ENCODE measurements at places on chromosomes 1 and 21. TPM values are rescaled to one million over a fixed set of nuclear protein-coding genes. Genes with fewer than 3 reads are reported as not detected.

DNA sequence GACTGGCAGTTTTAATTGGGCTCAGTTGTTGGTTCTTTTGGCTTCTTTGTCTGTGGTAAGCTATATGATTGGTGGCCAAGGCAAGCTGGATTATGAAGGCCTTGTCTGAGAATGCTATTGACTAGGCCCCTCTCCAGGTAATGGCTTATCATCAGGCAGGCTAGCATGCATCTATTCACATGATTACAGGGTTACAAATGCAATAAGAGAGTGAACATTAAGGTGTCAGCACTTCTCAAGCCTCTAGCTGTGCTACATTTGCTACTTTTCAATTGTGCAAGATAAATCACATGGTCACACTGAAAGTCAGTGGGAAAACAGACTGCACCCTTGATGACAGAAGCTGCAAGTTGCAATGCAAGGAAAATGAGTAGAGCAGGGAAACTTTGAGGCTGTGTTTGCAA, 550.9 kb upstream of the TMPRSS15 start:
- DNase-seq, result no peak

Gene SELP
- polyA plus RNA-seq, result 7.5 TPM

DNA sequence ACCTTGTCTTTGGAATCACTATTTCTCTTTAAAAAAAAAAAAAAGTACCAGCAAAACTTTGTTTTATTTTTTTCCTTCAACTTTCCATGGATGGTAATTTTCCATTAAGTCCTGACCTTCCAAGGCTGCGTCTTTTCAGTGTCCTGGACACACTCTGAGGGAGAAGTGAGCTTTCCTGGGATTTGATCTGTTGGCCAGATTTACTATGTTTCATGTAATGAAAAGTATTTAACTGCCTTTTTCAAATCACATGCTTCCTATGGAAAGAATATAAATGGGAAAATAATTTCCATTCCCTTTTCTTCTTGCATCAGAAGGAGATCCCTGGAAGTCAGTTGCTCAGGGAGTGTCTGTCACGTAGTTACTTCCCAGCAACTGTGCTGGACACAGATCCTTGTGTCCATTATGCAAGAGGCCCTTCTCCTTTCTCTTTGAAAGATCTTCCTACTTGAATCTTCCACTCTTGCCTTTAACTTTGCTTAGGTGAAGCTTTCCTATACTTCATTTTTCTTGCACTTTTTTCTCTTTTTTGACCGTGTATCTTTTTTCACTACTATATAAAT, 59.3 kb downstream of the CENPF start:
- no peak for DNase-seq

Gene CACHD1
- 7.5 TPM for polyA plus RNA-seq

DNA sequence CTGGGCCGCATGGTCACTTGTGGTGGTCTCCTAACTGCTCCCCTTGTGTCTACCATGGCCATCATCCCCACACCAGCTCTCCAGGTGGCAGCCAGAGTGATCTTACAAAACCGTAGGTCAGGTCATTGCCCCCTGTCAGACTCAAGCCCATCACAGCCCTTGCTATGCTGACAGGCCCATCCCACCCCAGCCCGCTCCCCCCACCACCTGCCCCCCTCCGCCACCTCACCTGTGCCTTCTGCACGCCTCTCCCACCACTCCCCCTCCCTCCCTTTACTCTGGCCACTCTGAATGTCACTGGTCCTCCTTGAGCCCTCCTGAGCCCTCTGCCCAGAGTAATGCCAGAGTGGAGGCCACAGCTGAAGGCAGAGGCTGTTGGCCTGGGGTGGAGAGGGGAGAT, 28.5 kb downstream of the TEX35 start:
- DNase-seq, result no peak

Gene LCE1F
- not detected for polyA plus RNA-seq

Gene SLC19A1
- polyA plus RNA-seq, result 7.5 TPM

Gene GNG12
- polyA plus RNA-seq, result 79.4 TPM

GRCh38 chr1:102967786-102968185, 140.5 kb downstream of the COL11A1 start:
- no peak for DNase-seq

Gene CA14
- 1.9 TPM for polyA plus RNA-seq

Gene PALMD
- 19.0 TPM for polyA plus RNA-seq

- no peak for DNase-seq
These were observed 16.7 kb downstream of the MACF1 start for GRCh38 chr1:39220891-39221870.

DNA sequence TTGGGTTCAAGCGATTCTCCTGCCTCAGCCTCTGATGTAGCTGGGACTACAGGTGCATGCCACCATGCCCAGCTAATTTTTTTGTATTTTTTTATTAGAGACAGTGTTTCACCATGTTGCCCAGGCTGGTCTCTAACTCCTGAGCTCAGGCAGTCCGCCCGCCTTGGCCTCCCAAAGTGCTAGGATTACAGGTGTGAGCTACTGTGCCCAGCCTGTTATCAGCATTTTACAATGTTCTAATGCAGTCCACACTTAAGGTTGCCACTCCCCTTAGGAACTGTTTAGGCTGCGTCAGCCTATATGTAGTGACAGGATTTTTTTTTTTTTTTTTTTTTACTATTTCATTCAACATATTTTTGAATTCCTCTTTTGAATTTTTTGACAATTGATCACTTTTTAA, 30.2 kb downstream of the AGPAT3 start:
- no peak for DNase-seq

GRCh38 chr1:55547405-55547804, 332.2 kb upstream of the USP24 start:
- DNase-seq, result no peak

DNA sequence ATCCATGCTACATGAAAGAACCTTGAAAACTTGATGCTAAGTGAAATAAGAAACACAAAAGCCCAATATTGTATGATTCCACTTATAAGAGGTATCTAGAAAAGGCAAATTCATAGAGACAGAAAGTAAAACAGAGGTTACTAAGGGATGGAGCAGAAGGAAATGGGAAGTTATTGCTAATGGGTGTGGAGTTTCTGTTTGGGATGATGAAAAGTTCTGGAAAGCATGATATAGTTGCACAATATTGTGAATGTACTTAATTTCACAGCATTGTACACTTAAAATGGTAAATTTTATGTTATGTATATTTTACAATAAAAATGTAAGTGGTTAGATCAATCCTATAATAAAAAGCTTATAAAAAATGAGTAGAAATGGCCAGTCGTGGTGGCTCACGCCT, 1.6 kb upstream of the NECAP2 start:
- no peak for DNase-seq

Gene MAP3K6
- 83.3 TPM for polyA plus RNA-seq

Gene KLF17
- polyA plus RNA-seq, result 1.3 TPM

- no peak for DNase-seq
These were observed 20.9 kb downstream of the UMODL1 start for GRCh38 chr21:42091899-42092508.

DNA sequence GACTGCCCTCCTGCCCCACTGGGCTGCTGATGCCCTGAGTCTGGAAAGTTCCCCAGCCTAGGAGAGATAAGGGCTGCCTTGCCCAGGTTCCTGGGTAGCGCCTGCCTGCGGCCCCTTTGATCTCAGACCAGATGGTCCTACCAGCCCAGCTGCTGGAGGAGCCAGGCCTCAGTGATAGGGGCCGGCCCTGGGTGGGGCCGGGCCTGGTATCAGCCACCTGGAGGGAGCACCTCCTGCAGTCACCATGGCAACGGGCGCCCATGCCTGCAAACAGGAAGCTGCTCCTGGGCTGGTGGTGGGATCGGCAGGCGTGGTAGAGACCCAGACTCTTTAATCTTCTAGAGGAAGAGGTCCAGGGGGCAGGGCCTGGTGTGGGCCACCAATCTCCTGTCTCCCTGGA, 119.7 kb upstream of the WNT4 start:
- no peak for DNase-seq

DNA sequence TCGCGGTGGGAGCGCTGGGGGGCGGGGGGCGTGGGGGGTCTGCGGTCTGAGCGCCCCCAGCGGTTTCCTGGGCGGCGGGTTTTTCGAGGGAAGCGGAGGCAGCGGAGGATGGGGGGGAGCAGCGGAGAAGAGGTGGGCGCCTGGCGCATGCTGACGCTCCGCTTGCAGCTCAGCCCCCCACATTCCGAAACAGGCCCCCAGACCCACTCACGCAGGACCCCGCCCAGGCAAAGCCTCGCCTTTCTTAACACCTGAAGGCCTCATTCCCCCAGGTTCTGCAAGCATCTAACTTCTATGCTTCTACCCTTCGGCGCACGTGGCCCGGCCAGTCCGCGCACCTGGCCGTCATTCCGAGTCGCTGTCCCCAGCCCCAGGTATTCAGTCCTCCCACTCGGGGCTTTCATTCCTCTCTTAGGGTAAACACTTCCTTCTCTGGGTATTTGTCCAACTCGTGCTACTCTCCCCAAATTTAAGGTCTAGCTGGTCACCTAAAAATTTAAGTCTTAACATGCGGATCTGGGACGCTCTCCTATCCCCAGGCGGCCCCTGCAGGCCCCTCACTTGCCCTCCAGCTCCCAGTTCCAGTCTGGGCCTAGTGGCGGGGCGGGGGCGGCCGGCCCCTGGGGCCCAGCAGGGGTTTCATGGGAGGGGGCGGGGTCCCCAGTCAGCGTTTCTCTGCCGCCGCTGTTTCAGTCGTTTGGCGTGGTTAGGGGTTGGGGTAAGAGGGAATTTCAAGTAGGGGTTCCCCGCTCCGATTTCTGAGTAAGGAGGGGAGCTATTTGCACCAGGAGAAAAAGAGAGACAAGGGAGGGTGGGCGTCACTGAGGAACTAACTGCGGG, 2.8 kb upstream of the ZBTB7B start:
- no peak for DNase-seq

DNA sequence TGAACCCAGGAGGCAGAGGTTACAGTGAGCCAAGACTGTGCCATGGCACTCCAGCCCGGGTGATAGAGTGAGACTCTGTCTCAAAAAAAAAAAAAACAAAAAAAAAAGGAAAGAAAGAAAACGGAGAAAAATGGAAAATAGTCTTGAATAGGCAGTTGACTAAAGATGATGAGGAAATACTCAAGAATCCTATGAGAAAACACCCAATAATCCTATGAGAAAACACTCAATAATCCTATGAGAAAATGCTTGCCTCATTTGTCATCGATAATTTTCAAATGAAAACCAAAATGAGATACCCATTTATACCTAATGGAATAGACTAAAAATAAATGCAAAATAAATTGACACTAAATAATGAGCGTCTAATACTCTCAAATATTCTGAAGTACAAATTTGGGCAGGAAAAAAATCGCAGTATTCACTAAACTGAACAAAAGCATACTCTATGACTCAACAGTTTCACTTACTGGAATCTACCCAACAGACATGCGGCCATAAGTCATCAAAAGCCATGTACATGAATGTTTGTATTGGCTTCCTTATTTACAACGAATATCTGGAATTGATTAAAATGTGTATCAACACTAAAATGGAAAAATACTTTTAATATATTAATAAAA, 733.9 kb upstream of the CHRM3 start:
- no peak for DNase-seq

- DNase-seq, result no peak
These were observed 11.7 kb downstream of the TNFRSF1B start for GRCh38 chr1:12178511-12178910.

Gene EPHB2
- 2.6 TPM for polyA plus RNA-seq

GRCh38 chr21:43581453-43581852, 77.8 kb downstream of the HSF2BP start:
- no peak for DNase-seq

Gene SLC45A1
- polyA plus RNA-seq, result 9.1 TPM

DNA sequence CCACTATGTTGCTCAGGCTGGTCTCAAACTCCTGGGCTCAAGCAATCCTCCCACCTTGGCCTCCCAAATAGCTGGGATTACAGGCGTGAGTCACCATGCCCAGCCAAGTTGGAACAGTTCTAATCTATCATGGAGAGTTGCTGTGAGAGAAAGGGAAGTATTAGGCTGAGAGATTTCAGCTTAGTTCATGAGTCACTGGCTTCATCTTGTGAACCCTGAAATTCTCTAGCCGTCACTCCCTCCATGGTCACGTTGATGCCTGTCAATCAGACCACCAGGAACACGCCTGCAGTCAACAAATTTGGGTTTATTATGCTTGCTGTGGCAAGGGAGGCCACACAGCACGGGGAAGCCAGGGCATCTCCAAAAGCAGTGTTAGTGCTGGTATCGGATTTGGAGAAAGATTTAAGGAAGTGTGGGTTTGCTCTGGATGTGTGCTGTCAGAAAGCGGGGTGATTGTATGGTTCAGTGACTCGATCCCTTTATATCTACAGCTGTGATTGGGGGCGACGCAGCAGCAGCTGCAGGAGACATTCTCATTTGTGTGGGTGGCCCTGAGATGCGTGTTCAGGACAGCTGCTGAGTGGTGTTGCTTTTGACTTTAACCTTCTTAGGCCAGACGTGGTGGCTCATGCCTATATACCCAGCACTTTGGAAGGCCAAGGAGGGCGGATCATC, 18.7 kb downstream of the UQCRHL start:
- no peak for DNase-seq

Gene ACOT11
- 5.9 TPM for polyA plus RNA-seq

Gene NOS1AP
- polyA plus RNA-seq, result 0.92 TPM

- no peak for DNase-seq
These were observed 3.7 kb downstream of the RORC start for GRCh38 chr1:151827853-151828252.

Gene ROR1
- polyA plus RNA-seq, result 5.9 TPM

- DNase-seq, result no peak
These were observed 5.5 kb downstream of the POGK start for GRCh38 chr1:166844791-166845190.

DNA sequence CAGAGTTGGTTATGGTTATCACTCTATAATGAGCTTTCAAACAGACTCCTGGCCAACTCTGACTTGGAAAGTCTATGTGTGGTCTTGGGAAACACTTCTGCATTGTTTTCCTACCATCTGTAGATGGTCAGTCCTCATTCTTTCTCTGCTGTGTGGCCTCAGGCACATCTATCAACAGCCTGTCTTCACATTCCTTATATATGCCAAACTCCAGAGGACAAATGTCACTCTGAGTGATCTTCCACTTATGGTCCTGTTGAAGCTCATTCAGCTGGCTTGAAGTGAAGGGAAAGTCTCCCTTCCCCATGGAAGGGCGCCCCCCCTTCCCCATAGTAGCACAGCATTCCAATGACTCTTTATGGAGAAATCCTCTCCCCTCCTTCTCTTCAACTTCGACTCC, 58.7 kb downstream of the VANGL2 start:
- no peak for DNase-seq

Gene SERINC2
- polyA plus RNA-seq, result 43.3 TPM

DNA sequence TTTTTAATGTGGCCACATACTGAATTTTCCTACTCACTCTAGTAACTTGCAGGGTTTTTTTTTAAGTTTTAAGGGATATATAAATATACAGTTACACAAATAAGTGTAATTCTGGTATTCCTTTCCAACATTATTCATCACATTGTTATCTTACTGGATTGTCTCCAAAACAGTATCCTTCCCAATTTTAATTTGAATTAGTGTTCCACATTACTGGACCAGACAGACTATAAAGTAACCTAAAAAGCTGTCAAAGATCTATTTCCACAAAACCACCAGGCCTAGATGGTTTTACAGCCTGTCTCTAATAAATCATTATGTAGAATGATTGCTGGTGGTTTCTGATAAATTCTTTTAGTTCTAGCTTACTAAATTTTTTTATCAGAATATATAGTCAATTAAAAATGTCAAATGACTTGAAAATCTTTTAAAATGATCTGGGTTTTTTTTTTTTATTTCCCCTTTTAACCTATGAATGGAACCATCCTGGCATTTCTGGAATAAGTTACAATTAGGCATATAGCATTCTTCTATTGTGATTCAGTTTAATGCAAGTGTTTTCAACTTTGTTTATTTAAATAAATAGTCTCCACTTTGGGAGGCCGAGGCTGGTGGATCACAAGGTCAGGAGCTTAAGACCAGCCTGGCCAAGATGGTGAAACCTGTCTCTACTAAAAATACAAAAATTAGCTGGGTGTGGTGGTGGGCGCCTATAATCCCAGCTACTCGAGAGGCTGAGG, 59.3 kb downstream of the PACC1 start:
- DNase-seq, result no peak

Gene NBPF1
- polyA plus RNA-seq, result 22.9 TPM
